H1 (cell line): ENCODE measurements at places on chromosomes 12 and 14. TPM values are rescaled to one million over a fixed set of nuclear protein-coding genes. Genes with fewer than 3 reads are reported as not detected.

The SCN8A gene
- polyA plus RNA-seq, result 5.6 and 6.3 TPM in 2 replicates

The LGMN gene
- polyA plus RNA-seq, result 83.4 and 89.6 TPM in 2 replicates

The ZC3H14 gene
- 58.3 and 99.1 TPM in 2 replicates for polyA plus RNA-seq

The PLEKHD1 gene
- polyA plus RNA-seq, result 0.24 and 0.42 TPM in 2 replicates

The TPI1 gene
- polyA plus RNA-seq, result 2,591 and 3,018 TPM in 2 replicates

The CIROP gene
- 0.03 and 0.06 TPM in 2 replicates for polyA plus RNA-seq
